ENCODE measurements at places on chromosomes 7 and 10.

DNA sequence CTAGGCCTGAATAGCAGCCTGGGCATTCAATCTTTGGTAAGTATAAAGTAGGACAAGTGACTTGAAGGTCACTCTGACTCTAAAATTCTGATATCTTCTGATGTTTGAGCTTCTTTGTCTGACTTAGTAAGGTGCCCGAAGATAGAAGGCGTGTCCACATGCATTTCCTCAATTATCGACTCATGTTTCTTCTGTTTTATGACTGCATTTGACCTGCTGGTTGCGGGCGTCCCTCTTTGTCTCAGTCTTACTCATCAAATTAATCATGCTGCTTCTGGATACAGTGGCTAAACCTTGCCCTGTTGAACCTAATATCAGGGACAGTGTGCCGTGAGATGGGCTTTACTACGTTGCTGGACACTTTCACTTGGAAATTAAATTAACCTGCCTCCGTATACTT, 534.1 kb downstream of the SDK1 start:
- no peak for DNase-seq

- DNase-seq, result no peak
Observed at GRCh38 chr10:100392686-100393003, 45.6 kb downstream of the SCD start.

GRCh38 chr7:22156205-22156604, 200.7 kb downstream of the RAPGEF5 start:
- DNase-seq, result no peak

GRCh38 chr10:15719049-15719898, 448 bp downstream of the ITGA8 start:
- DNase-seq, result no peak

GRCh38 chr7:155533827-155534690, 12.3 kb downstream of the CNPY1 start:
- DNase-seq, result no peak

- DNase-seq, result no peak
Observed at GRCh38 chr7:107778283-107778682, 24.7 kb downstream of the SLC26A3 start.

DNA sequence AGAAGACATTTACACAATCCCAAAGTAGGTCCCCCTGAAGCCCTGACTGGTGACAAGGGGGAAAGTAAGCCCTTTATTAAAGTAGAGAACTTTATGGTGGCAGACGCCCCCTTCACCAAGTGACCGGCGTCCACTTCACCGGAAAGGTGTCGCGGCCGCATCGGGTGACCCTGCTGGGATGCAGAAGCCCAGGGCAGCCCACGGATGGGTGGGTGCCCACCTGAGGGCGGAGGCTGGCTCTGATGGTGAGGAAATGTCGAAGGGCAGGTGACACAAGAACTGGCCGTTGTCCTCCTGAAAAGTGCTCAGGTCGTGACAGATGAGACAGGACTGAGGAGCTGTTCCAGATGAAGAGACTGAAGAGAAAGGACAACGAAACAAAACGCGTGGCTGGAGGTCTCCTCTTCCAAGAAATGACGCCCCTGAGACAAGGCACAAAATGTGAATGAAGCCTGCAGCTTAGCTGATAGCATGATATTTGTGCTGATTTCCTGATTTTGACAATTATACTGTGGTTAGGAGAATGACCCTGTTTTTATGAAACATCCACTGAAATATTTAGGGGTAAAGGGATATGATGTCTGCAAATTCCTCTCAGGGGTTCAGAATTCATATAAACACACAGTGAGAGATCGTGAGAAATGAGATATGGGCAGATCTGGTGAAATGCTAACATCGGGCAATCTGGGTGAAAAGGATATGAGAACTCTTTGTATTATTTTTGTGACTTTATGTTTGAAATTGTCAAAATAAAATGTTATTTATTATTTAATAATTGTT, 123.9 kb downstream of the PRKAG2 start:
- no peak for DNase-seq

DNA sequence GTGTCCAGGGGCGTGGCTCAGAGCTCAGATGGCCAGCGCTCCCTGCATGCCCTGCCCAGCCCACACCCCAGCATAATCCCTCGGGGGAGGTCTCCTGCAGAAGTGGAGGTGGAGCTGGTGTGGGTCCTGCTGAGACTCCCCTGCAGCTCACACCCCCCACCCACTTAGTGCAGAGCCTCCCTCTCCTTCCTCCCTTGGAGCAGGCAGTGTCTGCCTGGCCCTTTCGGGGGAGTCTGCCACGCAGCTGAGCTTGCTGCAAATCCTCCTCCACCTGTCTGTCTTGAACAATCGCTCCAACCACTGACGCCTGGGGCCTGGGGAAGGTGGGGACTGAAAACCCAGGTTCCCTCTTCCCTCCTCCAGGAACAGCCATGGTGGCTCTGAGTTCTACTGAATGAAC, 219.7 kb upstream of the PPP2R2D start:
- no peak for DNase-seq

GRCh38 chr7:153858355-153858754, 193.8 kb upstream of the DPP6 start:
- DNase-seq, result no peak

- no peak for DNase-seq
Observed at GRCh38 chr7:19991936-19992335, 218.5 kb upstream of the TMEM196 start.

DNA sequence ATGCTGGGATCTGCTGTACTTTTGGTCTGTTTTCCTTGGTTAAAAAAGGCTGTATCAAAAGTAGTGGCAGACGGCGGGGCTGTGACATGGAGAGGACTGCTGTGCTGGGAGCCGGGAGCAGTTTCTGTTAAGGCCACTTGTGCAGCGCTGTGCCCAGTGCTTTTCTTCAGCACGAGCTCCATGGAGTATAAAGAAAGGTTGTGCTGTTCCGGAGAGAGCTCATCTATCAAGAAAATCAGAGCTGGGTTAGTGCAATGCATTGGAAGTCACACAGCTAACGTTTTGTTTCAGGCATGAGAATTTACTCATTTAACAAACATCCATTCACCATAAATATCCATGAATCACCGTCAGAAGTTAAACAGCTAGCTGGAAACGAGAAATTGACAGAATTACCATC, 62.0 kb downstream of the KIAA1549 start:
- DNase-seq, result no peak

DNA sequence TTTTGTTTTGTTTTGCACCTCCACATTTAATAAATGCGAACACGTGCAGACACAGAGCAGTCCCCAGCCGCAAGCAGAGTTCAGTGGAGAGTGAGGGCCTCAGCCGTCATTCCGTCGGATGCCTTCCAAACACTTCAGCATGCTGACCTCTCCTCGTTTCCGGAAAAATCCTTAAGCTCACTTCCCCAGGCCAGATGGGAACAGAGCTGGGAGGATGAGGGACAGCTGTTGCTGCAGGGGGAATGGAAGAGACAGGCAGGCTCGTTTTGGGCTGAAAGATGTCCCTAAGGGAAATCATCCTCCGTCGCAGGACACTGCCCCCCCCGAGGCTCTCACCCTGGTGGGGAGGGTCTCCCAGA, 17.2 kb upstream of the FGFR2 start:
- DNase-seq, result no peak

DNA sequence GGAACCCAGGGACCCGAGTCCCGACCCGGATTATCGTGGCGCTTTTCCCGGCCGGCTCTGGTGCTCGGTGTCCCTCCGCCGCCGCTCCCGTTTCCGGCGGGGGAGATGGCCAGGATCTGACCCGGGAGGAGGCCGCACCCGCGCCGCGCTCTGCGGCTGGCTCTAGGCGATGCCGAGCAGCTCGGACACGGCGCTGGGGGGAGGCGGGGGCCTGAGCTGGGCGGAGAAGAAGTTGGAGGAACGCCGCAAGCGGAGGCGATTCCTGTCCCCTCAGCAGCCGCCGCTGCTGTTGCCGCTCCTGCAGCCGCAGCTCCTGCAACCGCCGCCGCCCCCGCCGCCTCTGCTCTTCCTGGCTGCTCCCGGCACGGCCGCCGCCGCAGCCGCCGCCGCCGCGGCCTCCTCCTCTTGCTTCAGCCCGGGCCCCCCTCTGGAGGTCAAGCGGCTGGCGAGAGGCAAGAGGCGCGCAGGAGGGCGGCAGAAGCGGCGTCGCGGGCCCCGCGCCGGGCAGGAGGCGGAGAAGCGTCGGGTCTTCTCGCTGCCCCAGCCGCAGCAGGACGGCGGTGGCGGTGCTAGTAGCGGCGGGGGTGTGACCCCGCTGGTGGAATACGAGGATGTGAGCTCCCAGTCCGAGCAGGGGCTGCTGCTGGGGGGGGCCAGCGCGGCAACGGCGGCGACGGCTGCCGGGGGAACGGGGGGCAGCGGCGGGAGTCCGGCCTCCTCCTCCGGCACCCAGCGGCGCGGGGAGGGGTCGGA, 593 bp downstream of the CDK13 start:
- DNase-seq, result no peak

- DNase-seq, result no peak
Observed at GRCh38 chr7:8442051-8442813, 8.8 kb downstream of the NXPH1 start.

DNA sequence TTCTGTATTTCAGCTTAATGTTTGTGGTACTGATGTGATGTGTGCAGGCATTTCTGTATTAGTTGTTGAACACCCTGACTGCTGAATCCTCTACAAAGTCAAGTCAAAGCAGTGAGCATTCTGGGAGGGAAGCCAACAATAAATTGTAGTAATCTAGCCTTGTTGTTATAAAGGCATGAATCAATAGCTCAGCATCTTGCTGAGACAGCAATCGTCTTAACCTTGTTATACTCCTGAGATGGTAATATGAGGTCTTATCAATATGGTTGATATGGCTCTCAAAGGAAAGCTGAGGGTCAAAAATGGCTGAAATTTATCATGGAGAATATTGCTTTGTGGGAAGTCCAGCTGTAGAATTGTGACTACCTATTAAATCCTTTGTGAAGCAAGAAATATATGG, 299.4 kb downstream of the DNAJB9 start:
- no peak for DNase-seq

DNA sequence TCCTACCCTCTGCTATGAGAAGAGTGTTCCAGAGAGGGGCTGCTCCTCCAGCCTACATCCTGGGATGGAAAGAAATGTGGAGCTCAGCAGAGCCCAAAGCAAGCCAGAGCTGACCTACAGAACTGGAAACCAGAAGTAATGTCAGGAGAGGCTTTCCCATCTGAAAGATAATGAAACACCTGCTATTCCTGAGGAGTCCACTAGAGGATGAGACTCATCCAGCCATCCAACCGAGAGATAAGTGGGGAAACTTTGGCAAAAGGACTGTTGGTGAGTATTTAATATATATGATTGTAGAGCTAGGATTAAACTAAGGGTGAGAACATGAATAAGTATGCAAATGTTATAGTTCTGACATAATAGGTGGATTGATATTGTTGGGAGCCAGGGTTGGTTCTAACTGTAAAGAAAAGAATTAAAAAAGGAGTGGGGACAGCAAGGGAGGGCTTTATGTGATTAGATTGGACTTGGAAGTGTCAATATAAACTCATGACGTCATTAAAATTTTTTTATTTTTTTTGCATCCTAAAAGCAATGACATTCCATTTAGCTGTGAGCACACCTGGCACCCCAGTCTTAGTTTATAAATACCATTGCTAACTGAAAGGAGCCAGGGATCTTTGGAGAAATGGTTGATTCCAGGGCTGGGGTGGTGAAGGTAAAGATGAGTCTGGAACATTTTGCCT, 312.8 kb upstream of the NFE2L3 start:
- no peak for DNase-seq

DNA sequence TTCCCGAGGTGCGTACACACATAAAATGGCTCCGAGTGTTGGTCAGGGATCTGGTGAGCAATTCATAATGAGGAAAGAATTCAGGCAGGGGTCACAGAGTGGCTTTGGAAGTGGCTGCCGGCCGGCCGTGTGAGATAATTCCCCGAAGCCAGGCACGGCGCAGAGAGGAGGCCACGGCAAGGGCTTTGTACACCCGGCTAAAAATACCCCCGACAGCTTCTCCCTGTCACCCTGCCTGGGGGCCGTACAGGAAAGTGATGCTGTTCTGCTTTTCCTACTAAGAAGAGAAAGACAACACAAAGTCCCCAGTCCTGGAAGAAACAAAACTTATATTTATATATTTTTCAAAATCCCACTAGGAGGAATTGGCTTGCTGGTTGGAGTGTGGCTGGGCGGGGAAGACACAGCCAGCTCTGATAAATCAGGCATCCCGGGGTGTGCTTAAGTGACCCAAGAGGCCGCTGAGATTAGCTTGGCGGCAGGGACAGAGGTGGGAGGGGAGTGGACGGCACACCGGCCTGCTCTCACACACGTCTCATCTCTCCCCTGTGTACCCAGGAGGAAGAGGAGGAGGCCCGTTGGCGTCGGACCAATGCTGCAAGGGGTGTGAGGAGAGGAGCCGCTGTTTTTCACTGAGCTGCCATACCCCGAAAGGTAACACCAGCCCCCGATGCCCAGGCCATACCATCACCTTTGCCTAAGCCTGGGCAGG, 70.5 kb downstream of the ZMIZ1 start:
- no peak for DNase-seq

DNA sequence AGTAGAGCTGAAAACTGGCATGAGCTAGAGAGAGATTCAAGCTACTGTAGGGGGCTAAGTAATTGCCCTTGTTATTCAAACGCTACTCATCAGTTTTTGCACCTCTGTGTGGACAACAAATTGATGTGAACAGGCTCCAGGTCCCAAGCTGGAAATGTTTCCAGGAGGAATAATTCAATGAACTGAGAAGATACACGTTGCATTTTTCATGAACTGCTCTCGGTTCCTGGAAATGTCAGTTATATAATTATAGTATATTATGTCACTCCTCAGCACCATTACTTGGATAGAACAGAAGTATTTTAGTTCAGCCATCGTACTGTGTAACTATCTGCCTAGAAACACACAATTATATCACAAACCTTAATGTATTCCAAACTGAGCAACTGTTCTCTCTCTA, 65.9 kb upstream of the A1CF start:
- DNase-seq, result no peak

- DNase-seq, result no peak
Observed at GRCh38 chr7:99270702-99271101, 1.9 kb upstream of the MYH16 start.

GRCh38 chr10:33240931-33241330, 93.5 kb downstream of the NRP1 start:
- DNase-seq, result no peak

DNA sequence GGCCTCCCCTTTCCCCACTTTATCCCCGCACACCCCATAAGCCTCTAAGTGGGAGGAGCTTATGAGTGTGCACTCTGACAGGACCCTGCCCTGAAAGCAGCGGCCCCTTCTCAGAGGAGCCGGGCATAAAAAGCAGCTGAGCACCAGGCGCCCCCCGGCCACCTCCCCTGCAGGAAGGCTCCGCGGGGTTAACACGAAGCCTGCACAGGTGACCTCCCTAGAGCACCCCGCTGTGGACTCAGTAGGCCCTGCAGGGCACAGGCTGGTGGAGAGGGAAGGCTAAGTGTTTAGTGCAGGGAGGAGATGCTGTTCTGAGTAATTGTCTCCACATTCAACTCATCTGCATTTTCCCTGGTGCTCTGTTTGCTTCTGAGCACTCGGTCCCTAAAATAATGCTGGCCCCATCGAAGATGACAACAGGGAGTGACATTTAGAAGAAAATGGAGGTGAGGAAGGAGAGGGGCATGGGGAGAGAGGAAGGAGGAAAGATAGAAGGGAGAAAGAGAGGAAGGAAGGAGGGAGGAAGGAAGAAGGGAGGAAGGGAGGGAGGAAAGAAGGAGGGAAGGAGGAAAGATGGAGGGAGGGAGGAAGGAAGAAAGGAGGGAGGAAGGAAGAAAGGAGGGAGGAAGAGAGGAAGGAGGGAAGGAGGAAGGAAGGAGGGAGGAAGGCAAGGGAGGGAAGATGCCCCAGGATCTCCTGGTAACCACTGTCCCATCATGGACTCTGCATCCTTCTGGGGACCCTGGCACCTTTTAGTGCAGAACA, 25.4 kb upstream of the CNPY1 start:
- DNase-seq, result no peak

GRCh38 chr10:125159486-125159931, 854 bp downstream of the CTBP2 start:
- no peak for DNase-seq

- DNase-seq, result no peak
Observed at GRCh38 chr7:29975561-29975960, 14.0 kb downstream of the SCRN1 start.
